ENCODE measurements at places on chromosomes 6 and 20.

GRCh38 chr20:20375862-20376261 lies 8.0 kb downstream of the INSM1 start:
- DNase-seq, result no peak

DNA sequence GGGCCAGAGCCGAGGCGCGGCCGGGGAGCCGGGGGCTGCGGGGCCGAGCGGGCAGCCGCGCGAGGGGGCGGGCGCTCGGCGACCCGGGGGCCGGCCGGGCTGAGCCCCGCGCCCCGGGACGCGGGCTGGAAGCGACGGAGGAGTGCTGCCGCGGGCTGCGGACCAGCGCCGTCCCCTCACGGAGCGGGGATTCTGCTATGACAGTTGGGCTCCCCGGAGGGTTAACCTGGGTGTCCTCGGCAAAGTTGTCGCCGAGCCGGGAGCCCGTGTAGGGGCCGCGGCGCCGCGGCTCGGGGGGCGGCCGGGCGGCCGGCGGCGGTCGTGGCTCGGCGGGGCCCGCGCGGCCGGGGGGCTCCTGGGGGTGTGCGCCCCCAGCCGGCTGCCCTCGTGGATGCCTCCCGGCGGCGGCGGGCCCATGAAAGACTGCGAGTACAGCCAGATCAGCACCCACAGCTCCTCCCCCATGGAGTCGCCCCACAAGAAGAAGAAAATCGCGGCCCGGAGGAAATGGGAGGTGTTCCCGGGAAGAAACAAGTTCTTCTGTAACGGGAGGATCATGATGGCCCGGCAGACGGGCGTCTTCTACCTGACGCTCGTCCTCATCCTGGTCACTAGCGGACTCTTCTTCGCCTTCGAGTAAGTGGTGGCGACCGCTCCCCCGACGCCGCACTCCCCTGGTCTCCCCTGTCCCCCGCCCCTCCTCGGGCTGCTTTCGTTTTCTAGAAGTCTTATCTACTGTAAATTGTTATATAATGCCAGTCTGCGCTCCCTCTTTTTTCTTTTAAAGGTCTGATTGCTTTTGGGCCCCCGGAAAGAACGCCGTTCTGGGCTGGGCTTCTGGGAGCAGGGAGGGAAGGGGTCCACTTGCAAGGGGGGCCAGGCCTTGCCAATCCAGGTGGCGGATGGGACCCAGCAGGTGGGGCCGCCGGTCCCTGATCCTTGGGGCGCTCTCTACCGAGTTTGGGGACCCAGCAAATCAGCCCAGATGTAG lies 936 bp downstream of the ZDHHC14 start:
- DNase-seq, result no peak

DNA sequence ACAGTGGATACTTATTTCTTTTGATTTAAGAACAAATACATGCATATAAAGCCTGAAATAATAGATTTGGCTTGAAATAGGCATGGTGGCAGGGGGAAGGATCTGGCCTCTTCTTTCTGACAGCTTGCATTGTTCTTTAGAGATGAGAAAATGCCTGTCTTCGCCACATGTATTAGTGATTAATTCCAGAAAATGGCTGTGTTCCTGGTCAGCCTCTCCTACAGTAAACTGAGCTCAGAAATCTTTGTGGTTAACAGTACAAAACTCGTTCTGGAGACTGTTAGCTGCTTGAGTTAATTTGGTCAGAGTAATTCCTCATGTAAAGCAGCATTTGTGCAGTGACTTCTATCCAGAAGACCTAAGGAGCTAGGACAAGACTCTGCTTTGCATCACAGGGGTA lies 151.5 kb downstream of the EYA4 start:
- no peak for DNase-seq

DNA sequence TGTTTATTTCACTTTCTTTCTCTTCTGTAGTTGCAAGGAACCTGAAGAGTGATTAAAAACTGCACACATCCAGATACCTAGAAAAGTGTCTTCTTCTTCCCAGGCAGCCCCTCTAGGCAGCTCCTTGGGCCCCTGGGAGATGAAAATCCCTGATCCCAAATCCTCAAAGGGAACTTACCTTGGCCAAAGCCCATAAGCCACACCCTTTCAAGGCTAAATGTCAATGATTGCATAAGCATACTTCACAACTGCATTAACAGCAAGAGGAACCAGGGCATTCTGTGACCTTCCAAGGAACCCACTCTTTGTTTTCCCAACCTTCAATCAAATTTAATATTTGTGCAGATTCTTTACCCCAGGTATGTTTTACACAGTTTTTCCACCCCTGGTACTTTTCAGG lies 4.4 kb upstream of the HMGN3 start:
- no peak for DNase-seq

DNA sequence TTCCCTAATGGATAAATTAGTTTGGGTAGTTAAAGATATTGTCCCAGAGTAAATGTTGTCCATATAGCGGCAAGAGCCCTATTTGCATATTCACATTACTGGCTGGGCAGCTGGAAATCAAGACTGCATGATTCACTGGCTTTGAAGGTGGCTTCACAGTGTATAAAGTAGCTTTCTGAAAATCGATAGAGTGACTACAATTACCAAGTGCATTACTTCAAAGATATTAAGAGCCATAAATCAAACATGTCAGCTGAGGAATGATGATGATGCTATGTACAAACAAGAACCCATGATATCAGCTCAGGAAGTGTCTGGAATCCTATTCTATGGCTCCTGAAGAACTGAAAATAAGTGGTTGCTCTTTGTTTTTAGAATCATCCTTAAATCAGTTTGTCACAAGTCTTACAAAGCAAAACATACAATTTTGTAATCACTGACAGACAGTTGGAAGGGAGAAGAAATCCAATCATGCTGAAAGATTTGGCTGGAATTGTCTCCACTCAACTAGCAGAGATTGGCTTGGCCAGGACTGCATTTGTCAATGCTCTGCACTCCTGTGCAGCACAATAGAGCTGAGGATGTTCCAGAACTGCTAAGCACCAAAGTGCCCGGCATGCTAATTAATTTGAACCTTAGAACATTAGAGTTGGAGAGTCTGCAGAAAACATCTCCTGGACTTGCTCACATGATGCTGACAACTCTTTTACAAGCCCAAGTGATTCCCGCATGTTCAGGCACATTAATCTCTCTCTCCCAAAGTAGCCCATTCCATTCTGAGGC lies 77.9 kb upstream of the B3GAT2 start:
- no peak for DNase-seq

DNA sequence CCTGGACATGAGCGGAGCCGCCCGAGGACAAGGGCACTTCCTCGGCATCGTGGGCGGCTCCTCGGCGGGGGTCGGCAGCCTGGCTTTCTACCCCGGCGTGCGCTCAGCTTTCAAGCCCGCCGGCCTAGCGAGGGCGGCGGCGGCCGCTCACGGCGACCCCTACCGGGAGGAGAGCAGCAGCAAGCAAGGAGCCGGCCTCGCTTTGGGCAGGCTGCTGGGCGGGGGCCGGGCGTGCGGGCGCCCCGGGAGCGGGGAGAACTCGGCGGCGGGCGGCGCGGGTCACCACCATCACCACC lies 6.7 kb downstream of the PRDM13 start:
- DNase-seq, result peak; percentile 45

DNA sequence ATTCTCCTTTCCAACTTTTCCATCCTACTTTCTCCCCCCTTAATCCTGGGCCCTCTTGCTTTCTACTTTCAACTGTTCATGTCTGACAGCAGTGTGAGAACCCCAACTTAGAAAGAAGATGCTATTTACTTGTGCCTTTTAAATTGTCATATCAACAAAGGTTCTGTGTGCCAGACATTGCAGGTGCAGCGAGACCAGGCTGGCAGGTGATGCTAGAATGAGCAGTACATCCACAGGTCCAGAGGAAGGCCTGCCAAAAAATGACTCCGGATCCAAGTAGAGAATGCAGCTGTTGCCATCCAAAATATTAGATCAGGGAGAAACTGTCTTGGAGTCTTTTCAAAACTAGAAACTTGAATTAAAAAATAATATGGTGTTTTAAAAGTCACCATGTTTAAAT lies 510.5 kb downstream of the LMBRD1 start:
- no peak for DNase-seq

GRCh38 chr6:129597023-129597713 lies 112.8 kb downstream of the ARHGAP18 start:
- DNase-seq, result no peak

- DNase-seq, result no peak
These were observed 315.9 kb downstream of the NKAIN2 start for GRCh38 chr6:124119596-124119995.

GRCh38 chr6:1482381-1483166 lies 93.2 kb downstream of the FOXF2 start:
- no peak for DNase-seq

GRCh38 chr20:17641520-17641964 lies 40.5 kb downstream of the RRBP1 start:
- no peak for DNase-seq

DNA sequence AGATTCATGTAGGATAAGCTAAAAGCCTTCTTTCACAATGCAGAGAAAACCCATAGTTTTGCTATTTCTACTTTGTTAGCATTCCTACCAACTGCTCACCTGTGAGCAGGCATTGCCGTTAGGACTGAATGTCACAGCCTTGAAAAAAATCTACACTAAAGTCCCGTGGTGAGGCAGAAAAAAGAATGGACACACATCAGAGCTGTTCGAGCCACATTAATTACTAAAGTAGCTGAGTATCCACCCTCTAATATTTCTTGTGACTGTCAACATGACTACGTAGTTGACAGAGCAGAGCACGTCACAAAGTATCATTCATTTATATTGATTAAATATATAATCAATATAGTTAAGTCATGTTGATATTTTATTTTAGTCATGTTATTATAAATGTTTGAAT lies 10.1 kb downstream of the HDGFL1 start:
- no peak for DNase-seq

DNA sequence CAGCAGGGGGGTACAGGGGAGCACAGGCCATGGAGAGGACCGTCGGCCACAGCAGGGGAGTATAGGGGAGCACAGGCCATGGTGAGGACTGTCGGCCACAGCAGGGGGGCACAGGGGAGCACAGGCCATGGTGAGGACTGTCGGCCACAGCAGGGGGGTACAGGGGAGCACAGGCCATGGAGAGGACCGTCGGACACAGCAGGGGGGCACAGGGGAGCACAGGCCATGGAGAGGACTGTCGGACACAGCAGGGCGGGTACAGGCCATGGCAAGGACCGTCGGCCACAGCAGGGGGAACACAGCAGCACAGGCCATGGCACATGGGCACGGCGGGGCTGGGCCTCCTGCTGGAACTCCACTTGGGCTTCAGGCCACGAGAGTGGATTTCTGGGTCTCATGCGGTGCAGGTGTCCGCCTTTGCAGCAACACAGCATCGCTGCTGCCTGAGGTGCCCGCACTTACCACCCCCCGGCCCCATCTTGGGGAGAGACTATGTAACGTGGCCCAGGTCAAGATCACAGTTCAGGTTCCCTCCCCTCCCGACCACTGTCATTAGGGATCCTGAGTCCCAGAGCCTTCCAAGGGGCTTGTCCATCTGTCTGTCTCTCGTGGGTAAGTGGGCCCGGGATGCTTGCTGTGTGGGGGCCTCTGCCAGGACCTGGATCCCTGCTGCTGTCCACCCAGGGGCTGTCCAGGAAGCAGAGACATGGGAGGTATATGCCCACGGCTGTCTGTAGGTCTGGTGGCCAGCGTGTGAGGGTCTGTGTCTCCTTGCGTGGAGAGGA lies 2.5 kb downstream of the NPBWR2 start:
- no peak for DNase-seq

- DNase-seq, result no peak
These were observed 29.3 kb upstream of the CTAGE9 start for GRCh38 chr6:131740161-131740560.

DNA sequence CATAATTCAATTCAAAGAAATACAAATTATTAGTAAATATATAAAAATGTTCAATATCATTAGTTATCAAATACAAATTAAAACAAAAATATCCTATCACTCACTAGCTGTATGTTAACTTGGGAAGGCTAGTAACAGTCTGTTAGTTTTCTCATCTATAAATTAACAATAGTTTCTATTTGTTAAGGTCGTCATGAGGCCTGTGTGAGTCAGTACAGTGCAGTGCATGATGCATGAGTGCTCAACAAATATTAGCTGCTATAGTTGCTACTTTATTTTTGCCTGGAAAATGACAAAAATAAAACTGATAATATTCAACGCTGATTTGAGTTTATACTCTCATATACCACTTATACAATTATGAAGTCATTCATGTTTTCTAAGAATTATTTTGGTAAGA lies 401.6 kb upstream of the RUNX2 start:
- no peak for DNase-seq

DNA sequence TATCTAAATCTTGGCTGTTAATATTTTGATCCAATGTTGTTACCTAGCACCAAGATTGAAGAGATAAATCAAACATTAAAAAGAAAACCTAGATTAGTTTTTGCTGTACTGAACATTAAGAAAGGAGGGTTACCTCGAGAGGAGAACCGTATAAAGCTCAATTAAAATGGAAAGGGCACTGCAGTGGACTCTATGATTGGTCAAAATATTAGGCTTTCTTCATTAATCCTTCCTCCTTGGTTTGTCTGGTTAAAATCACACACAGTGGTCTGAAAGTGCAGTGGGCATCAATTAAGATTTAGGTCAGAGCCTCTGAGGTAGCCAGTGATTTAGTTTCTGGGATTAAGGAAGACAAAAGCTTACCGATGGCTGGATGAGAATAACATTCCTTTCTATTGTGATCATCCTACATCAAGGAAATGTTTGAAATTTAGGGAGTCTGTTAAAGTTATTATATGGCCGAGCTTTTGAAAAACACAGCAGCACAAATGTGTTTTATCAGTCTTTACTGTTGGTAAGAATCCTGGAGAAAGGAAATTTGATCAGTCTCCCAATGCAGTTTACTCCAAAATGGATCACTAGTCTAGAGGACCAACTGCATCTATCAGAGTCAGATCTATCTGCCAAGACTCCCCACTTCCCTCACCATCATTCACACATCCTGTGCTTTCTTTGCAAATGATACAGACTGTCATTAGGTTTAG lies 134.6 kb upstream of the NEDD9 start:
- no peak for DNase-seq

DNA sequence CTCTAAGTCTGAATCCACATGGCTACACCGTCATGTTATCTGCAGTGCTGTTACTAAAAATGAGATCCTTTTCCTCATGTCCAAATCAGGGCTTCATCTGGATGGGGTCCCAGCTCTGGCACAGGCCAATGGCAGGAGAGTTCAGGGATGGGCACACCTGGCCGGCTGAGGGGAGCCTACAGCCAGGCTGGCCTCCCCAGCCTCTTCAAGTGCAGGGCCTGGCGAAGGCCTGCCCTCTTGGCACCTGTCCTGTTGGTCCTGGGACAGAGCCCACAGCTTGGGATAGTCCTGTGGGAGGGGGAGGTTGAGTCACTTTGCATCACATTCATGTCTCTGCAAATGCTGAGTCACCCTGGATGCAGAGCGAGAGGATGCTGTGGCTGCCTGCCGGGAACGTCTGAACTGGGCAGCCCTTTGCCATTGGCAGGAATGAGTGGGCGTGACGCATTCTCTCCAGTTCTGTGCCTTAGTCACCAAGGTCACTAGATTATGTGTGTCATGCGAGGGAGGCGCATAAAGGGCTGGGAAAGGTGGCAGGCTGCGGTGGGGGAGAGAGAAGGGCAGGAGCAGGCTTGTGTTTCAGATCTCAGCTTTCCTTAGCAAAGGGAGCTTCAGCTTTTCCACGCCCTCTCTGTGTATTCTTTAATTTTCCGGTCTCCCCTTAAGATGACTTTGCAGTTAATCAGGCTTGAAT lies 223.2 kb upstream of the ECI2 start:
- peak; percentile 17 for DNase-seq

All from stimulated activated CD4-positive, alpha-beta T cell treated with anti-CD3 and anti-CD28 coated beads, Interleukin-12 subunit alpha, Interleukin-12 subunit beta, amount 100 ng/mL, for 48 hours (primary cell).